ENCODE measurements at places on chromosomes 13 and 19. TPM values are rescaled to one million over a fixed set of nuclear protein-coding genes. Genes with fewer than 3 reads are reported as not detected.

The MBD3L4 gene
- not detected for total RNA-seq

The UCHL3 gene
- 28.0 TPM for total RNA-seq

The WDR87 gene
- total RNA-seq, result not detected

The FGF22 gene
- total RNA-seq, result not detected

The KLK4 gene
- not detected for total RNA-seq

The PPP6R1 gene
- 58.4 TPM for total RNA-seq

The SOX1 gene
- not detected for total RNA-seq

The PCDH8 gene
- not detected for total RNA-seq

The CC2D1A gene
- total RNA-seq, result 33.7 TPM

The MADCAM1 gene
- 0.92 TPM for total RNA-seq

The NCAN gene
- not detected for total RNA-seq

The CYP4F3 gene
- total RNA-seq, result not detected

The ZNF429 gene
- 6.7 TPM for total RNA-seq

The ACER1 gene
- not detected for total RNA-seq

The ZNF134 gene
- 16.9 TPM for total RNA-seq

All from chondrocyte (in vitro differentiated cells).